NCI-H1930 (cell line): ENCODE measurements at places on chromosomes 5 and 9.

DNA sequence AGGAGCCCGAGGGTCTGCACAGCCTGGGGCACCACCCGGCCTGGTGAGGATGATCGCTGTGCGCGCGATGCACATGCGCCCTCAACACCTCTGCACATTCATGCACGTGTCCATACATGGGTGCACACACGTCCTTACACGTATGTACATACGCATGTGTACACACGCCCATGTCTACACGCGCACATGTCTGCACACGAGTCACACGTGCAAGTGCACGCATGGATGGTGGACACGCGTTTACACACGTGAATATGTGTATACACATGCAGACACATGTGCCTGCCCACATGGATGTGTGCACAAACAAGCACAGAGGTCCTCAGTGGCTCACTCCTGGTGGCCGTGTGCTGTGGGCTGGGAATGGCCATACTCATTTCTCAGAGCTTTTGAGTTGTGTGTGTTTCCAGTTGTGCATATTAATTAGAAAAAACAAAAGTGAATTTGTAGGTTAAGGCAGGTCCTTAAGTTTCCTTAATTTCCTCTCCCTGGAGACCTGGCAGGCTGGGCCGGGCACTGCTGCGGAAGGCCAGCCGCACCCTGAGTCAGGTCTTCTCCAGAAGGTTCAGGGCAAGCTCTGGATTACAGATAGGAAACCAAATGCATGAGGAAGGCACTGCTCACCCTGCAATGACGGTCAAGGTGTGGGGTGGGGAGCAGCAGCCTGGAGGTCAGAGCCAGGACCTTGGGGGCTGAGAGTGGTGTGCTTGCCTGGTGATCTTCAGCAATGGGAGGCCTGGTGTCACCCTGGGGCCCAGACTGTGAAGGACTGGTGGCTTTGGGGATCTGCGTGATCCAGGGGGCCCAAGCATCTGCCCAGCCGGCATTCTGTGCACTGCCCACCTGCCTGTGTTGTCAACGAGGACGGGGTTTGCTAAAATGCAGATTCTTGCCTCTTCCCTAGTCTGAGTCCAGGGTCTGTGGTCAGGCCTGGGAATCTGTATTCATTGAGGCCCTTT, 1.3 kb upstream of the RNU6ATAC start:
- DNase-seq, result no peak

- DNase-seq, result no peak
These were observed 61.6 kb downstream of the CXXC5 start for GRCh38 chr5:139709582-139710318.

DNA sequence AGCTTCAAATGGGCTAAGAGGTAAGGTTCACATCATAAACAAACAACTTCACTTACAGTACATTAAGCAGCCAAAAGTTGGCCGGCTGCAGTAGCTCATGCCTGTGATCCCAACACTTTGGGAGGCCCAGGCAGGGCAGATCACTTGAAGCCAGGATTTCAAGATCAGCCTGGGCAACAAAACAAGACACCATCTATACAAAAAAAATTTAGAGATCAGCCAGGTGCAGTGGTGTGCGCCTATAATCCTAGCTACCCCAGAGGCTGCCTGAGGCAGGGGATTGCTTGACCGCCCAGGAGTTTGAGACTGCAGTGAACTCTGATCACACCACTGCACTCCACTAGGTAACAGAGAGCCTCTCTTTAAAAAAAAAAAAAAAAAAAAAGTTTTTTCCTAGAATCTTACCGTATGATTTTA, 16.9 kb downstream of the UBTD2 start:
- no peak for DNase-seq

DNA sequence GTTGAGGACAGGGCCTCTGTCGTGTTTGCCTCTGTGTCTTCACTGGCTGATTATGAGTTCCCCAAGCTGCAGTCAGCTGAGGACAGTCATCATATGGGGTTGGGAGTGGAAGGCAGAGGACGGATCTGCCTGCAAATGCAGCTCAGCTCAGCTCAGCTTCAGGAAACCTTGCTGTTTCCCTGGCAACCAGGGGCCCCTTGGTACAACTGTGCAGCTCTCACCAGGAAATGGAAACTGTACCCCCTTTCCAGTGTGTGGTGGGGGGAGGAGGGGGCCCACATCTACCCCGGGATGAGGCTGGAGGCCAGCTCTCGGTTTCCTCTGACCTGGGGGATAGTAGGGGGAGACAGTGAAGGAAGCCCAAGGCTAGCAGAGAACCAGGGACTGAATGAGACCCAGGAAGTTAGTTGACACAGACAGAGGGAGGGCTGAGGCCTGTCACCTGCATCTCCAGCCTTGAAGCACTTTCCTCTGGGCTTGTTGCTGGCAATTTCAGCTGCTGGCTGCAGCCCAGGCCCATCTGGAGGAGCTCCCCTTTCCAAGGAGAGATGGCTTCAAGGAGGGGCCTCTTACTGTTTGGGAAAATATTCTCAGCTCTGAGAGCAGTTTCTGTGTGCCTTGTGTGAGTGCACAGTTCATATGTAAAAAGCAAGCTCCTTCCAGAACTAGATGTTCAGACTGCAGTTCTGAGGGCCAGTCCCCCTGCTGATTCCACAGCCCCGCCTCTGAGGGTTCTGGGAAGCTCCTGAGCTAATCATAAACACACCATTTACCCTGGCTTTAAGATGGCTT, 6.9 kb downstream of the ANXA6 start:
- DNase-seq, result no peak

DNA sequence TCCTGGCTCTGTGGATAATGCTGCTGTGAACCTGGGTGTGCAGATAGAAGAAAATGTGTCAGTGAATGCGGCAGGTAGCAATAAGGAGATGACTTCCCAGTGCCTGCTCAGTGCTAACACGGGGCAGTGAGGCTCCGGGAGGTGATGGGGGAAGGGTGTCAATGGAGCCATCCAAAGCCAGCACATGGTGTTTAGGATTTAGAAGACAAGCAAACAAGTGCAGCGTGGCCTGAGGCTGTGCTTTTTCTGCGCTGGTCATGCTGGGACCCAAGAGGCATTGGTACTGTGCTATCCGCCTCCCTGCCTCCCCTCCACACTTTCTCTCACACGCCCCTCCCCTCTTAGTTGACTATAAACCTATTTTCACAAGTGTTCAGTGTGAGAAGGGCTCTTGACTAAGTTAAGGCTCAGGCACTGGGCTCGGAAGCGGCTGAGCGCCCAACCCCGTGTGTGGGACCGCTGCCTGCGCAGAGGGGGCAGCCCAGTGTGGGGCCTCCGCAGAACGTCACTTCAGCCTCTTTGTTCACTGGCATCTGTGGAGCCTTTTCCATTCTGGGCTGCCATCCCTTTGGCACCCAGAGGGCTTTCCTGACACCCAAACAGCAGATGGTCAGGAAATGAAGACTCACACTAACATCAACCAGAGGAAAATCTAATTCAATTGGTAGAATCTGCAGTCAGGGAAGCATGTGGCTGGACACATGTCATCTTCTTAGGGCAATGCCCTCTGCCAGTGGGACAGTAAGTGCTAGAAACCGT, 21.8 kb upstream of the NINJ1 start:
- DNase-seq, result no peak

DNA sequence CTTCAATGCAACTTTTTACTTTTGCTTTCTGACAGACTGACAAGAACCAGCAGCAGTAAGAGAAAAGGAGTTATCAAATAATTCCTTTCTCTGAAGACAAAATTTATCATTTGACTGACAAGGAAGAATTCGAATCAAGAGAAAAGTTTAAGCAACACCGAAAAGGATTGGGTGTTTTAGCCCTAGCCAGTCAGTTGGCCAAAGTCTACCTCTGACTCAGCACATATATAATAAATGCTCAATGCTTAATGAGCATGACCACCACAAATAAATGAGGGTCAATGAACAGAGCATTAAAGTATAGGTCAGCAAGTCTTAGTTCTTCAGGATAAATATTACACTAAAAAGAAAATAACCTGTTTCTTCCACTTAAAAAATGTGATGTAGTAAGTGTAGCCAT, 1603.5 kb upstream of the C9orf72 start:
- DNase-seq, result no peak

- no peak for DNase-seq
These were observed 82.4 kb downstream of the MRPS30 start for GRCh38 chr5:44891116-44891515.

GRCh38 chr9:11821306-11821975, 871.7 kb upstream of the TYRP1 start:
- DNase-seq, result no peak

DNA sequence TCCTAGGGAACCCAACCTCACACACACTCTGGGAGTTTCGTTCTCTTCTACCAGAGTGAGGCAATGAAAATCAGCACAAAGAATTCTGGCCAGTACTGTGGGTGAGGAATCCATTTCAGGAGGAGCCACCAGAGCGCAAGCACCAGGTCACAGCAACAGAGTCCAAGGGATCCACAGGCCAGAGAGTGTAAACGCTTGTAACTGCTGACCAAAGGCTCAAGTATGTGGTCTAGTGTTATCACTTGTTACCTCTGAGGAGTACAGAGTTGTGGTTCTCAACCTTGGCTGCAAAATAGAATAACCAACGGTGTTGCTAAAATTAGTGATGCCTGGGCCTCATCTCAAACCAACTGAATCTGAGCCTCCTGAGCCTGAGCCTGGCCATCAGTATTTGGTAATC, 152.5 kb upstream of the ZNF366 start:
- no peak for DNase-seq

DNA sequence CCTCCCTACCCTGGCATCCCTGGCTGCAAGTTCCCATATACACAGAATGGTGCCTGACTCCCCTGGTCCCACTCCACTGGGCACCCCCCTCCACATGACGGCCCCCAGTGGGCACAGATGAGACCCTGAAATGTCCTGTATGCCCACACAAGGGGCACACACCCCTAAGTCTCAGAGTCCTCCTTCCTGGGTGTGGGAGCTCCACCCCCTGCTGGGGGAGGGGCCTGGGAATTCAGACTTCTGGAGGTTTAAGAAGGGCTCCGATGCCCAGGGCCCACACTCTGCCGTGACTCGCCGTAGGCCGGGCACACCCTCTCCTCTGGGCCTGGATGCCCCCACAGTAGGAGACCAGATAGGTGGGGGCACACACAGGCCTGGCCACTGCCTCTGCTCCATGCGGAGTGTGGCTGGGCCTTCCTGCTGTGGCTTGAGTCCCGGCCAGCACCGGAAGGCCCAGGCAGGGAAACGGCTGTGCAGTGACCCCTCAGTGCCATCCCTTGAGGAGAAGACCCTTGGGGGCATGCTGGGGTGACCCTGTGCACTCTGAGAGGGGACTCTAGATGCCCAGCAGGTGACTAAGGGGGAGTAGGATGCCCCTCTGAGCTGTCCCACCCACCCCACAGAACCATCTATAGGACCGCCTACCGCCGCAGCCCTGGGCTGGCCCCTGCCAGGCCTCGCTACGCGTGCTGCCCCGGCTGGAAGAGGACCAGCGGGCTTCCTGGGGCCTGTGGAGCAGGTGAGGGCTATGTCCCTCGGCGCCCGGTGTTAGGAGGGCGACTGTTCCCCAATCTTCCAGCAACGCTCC, 6.5 kb downstream of the EGFL7 start:
- no peak for DNase-seq

DNA sequence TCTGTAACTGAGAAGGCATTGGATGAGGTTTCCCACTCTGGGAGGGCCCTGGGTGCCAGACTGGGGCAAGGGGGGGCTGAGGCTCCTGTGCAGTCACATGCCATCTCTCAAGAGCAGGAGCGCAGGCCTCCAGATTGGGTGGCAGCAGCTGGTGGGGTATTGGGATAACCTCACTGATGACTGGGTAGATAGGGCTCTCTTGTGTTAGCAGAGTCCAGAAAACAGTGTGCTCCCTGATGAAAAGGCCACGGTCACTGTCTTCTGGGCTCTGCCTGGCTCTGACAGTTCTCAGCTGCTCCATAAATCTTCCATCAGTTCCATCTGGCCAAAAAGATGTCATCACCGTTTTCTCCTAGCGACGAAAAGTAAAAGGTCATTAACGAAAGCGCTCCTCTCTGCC, 21.8 kb upstream of the NKX2-5 start:
- no peak for DNase-seq

- DNase-seq, result no peak
These were observed 32.6 kb upstream of the PRRC2B start for GRCh38 chr9:131361202-131361833.

DNA sequence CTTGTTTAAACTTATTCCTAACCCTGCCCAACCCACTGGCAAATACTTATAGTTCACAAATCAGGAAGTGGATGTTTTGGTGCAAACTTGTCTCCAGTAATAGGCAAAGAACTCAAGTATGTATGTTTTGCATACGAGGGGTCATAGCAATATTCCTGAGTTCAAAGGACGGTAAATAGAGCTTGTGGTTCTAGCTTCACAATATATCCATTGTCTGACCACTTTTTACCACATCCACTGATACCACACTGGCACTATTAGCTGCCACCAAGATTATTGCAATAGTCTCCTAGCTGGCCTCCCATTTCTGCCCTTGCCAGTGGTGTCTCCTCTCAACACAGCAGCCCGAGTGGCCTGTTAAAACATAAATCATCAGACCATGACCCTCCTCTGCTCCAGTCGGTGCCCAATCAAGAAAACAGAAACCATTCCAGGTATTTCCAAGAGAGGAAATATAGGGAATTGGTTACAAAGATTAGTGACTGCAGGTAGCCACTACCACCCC, 17.0 kb downstream of the GRXCR2 start:
- DNase-seq, result no peak

DNA sequence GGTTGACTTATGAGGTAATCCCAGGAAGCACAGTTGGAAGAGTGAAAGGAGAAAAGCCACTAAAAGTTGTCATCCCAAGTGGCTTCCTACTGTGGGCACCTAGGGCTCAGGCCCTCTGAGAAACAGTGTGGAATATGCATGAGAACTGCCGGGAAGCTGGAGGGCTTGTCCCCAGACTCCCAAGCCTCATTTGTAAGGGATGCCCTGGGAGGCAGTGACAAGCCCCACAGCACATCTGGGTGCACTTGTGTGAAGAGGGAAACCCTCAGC, 64.5 kb downstream of the SFXN1 start:
- no peak for DNase-seq
